ENCODE measurements at places on chromosomes 16 and 17. TPM values are rescaled to one million over a fixed set of nuclear protein-coding genes. Genes with fewer than 3 reads are reported as not detected.

DNA sequence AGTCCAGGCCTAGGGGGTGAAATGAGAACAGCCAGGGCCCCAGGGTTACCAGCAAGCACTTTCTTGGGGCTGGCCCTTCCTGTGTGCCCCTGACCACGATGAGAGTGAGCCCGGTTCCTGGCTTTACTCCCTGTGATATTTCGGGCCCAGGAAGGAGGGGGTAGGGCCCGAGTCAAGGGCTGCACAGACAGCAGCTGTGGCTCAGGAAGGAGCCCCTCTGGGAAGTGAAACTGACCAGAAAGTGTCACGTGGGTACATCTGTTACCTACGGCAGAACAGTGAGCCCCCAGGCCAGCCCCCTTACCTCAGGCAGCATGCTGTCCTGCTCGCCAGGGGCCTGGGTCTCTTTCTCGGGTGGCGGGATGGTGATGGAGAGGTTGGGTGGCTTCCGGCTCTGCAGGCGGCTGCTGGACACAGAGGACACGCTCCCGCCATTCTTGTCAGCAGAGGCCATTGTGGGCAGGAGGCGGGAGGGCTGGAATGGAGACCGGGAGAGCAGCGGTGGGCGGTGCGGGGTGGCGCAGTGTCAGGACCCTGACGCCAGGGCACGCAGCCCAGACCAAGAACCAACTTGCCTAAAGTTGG, 13.8 kb downstream of the AANAT start:
- H3K27ac ChIP-seq: no peak overlapping the region
- H3K36me3 ChIP-seq: no peaks in the 10 kb centered on the region
- H3K4me1 ChIP-seq: no peaks in the 10 kb centered on the region
- no peak for DNase-seq
- no peaks in the 10 kb centered on the region for H3K27me3 ChIP-seq
- no peak overlapping the region for H3K4me3 ChIP-seq

- no peaks in the 10 kb centered on the region for H3K4me1 ChIP-seq
- H3K27ac ChIP-seq: no peak overlapping the region
Measured at GRCh38 chr16:88337538-88337937, 45.2 kb upstream of the ZNF469 start.

JPH3 gene
- 0.33 TPM for total RNA-seq

GRCh38 chr17:82117139-82118090, 19.4 kb upstream of the FASN start:
- DNase-seq: no peak
- H3K4me3 ChIP-seq: no peak overlapping the region
- H3K36me3 ChIP-seq: no peaks in the 10 kb centered on the region
- H3K27ac ChIP-seq: no peak overlapping the region
- no peaks in the 10 kb centered on the region for H3K27me3 ChIP-seq

DNA sequence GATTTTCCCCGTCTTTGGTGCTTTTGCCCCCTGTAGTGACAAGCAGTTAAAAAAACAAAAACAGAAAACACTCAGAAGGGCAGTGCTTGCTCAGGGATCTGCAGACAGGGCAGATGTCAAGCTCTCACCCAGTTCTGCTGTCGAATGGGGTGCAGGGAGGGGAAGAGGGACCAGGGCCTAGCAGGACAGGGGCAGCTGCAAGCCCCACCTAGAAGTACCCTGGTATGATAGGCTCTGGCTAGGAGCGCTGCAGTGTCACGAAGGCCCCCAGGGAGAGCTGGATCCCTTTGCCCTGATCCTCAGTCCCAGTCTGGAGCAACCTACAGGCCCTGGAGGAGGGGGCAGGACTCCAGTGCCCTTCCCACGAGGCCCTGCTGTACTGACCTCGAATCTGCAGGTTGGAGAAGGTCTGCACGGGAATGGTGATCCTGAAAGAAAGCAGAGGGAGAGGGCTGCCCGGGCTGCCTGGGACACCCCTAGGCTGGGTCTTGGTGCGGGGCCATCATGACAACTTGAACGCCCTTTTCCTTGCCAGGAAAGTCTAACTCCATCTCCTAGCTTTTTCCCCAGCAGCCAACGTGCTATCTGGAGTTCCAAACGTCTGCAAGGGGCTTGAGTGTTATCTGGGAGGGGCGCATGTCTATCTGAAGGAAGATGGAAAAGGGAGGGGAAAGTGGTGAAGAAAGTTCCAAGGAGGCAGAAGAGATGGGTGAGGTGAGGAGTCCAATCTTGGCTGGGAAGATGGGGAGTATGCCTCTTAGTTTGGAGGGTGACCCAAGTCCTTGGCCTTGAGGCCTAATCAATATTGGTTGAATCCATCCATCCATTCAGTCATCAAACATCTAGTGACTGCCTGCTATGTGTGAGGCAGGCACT, 4.8 kb downstream of the GFAP start:
- H3K27me3 ChIP-seq: no peaks in the 10 kb centered on the region
- no peak overlapping the region for H3K4me3 ChIP-seq
- no peaks in the 10 kb centered on the region for H3K36me3 ChIP-seq
- DNase-seq: no peak

- H3K27me3 ChIP-seq: no peaks in the 10 kb centered on the region
- peak overlapping the region; percentile 74 for H3K4me3 ChIP-seq
- H3K36me3 ChIP-seq: no peaks in the 10 kb centered on the region
- peak overlapping the region; percentile 82 for H3K27ac ChIP-seq
- DNase-seq: no peak
Measured at GRCh38 chr17:8375738-8376259, 705 bp downstream of the KRABD2 start.

Measured in breast epithelium (tissue), 4 donors.